ENCODE measurements at places on chromosomes 11 and 22. TPM values are rescaled to one million over a fixed set of nuclear protein-coding genes. Genes with fewer than 3 reads are reported as not detected.

DNA sequence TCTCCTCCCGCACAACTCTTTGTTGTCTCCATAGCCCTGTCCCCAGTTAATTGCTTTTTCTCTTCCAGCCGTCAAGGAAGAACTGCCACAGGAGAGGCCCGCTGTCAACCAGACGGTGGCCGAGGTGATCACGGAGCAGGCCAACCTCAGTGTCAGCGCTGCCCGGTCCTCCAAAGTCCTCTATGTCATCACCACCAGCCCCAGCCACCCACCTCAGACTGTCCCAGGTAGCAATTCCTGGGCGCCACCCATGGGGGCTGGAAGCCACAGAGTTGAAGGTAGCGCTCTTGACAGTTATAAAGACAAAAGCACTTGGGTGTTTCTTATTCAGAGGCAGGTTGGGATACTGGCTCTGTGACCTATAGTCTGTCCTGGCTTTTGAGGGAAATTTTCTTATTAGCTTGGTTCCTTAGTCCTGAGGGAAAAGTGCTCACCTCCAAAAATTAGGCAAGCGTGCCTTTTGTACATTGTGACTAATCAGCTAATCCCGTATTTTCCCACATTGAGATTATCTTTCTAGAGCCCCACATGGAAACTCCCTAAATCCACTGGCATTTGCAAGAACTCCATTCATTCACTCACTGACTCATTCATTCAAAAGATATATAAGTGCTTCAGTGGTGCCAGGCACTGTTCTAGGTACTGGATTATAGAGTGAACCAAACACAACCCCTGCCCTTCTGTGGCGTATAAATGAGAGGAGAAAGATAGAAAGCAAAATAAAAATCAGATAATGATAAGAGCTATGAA lies 65.9 kb downstream of the KREMEN1 start:
- no peak for DNase-seq

The C11orf87 gene
- total RNA-seq = not detected

The TUB gene
- total RNA-seq = not detected

DNA sequence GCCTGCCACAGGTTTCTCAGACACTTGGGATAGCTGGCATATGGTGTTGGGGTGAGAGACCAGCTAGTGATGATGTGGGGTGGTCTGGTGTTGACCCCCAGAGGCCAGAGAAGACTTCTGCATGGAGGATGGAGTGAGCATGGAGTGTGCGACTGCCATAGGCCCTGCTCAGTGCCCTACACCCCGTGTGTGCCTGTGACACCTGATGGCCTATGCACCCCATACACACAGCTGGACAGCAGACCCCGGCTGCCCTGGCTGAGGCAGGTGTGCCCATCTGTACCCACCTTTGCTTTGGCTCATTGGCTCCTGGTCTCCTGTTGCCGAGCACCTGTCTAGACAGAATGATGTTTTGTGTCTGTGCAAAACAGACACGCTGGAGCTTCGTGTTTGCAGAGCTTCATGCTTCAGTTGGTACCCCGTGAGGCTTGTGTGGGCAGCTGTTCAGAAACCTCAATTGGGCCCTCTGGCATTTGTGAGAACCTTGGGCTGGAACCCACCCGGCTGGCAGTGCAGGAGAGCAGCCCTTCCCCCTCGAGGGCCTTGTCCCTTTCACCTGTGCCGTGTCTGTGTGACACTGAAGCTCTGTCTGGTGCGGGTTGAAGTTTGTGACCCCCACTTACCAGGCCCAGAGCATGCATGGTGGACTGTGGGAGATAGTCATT lies 27.6 kb downstream of the BCR start:
- DNase-seq = no peak

GRCh38 chr22:29299136-29299900 lies 7.1 kb upstream of the GAS2L1 start:
- DNase-seq = no peak
